ENCODE measurements at places on chromosomes 4 and X.

GRCh38 chr4:83219344-83220331, 65.0 kb downstream of the COQ2 start:
- DNase-seq, result no peak

DNA sequence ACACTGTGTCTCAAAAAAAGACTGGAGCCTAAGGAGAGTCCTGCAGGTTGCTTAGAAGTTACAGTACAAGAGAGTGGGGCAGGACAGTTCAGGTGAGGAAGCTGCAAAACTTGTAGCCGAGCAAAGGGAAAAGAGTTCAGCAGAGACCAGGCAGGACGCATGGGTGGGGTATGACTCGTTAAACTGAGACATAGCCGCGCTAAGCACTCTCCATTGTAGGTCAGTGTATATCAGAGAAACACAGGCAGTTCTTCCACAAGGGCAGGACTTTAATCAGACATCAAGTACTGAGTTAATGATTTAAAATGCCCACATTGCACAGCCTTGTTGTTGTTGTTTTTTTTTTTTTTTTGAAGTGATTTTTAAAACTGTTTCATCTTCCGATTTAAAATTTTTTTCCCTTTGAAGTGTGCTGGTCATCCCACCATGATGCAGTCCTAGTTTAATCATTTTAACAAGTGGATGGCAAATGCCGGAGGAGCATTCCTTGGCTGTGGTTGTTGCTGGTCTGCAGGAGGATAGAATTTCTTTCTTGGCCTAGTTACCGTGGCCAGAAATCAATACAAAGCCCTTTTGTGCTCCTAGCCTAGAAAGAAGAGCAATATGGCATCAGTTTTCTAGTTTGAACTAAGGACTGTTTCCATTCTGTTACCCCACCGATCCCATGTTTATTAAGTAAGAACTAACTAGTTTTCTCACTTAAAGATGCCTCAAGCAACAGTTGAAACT, 10.3 kb downstream of the LAP3 start:
- no peak for DNase-seq

GRCh38 chr4:180380733-180381132, 1862.5 kb upstream of the TENM3 start:
- DNase-seq, result no peak

DNA sequence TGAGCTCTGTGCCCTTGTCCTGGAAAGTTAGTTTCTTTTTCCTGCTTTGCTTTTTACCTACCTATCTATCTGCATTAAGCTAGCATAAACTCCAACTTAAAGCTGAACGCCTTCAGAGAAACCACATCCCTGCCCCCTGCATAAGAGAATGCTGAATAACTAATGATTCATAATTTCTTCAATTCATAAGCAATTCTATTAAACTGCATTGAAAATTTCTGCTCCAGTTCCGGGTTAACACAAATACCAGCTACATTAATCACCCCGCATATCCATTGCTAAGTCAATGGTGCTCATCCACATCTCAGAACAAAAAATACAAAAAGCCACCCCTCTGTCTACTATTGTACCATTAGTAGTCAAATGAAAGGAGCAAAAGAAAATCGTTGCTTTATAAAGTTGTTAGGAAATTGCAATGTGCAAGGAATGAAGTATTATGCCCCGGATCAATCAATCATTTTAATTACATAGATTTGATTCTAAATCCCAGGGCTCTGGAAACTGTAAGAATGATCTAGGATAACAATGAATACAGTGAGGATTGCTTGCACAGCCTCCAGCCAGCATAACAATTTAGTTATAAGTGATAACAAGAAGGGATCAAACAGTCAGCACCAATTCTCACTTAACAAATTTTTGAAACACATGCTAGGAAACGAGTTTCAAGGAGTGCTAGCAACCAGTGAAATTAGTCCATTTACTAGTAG, 106.8 kb downstream of the ELOVL6 start:
- no peak for DNase-seq

DNA sequence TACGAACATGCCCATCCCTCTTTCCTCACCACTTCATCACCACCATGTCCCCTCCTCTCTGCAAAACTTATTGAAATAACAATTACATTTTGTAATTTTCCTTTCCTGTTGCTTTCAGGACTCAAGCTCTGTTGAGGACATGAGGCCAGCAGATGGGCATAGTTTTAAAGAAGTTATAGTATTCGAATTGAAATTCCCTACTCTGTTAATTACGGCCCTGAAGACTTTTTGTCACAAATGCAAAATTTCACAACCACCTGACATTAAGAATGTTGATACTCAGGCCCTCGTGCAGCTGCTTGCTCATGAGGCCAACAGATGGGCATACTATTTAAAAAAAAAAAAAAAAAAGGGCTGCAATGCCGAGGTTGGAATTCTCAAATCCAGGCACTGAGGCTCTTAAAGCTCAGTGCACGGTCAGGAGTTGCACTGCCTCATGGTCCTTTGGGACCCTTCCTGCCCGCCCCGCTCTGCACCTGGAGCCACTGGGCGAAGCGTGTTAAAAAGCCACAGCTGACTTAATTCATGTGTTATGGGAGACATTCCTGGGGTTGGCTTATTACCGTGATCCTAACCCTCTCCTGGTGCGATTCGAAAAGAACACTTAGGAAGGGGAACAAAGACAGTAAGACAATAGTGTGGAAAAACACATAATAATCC, 34.2 kb upstream of the FAT1 start:
- DNase-seq, result no peak

DNA sequence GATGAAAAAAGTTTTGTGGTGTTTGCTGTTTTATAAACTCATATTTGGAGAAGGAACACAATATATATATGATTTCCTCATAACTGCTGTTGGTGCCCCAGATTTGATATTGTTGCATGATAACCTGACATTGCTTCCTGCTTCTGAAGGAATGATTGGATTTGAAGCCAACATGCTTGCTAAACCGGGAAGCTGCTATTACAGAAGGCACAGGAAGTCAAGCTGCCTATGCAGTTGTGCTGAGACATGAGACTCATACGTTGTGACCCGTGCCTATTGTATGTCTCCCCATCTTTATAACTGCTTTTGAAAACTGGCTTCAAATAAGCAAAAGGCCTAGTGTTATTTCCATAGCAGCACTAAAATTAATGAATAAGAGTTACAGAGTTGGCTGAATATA, 32.9 kb downstream of the GAB1 start:
- no peak for DNase-seq

GRCh38 chrX:39716401-39716800, 381.4 kb downstream of the BCOR start:
- no peak for DNase-seq

DNA sequence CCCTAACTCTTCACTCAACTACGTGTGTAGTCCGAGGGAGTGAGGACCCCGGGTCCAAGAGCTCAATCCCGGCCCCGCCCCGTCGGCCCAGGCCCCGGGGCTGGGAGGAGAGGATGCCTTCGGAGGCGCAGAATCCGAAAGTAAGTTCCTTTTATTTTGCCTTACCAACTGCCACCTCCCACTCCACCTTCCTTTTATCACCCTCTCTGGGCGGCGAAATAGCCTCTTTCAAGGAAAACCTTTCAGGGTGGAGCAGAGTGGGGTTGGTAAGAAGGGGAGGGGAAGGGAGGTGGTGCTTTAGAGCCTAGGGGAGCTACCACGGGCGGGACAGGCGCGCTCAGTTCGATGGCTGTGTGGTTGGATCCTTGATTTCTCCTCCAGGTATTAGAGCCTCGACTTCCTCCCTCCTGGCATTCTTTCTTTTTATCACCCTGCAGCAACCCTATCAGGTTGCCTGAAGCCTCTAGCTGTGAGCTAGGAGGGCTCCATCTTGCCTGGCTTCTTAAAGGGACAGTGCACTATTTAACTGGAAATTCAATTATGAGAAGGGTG, 191.2 kb downstream of the RRAGB start:
- DNase-seq, result no peak

GRCh38 chr4:27490766-27491165, 630.1 kb downstream of the STIM2 start:
- DNase-seq, result no peak

- no peak for DNase-seq
Measured at GRCh38 chrX:101040197-101040596, 11.7 kb downstream of the TRMT2B start.

GRCh38 chr4:61070269-61070668, 129.9 kb upstream of the ADGRL3 start:
- DNase-seq, result no peak

DNA sequence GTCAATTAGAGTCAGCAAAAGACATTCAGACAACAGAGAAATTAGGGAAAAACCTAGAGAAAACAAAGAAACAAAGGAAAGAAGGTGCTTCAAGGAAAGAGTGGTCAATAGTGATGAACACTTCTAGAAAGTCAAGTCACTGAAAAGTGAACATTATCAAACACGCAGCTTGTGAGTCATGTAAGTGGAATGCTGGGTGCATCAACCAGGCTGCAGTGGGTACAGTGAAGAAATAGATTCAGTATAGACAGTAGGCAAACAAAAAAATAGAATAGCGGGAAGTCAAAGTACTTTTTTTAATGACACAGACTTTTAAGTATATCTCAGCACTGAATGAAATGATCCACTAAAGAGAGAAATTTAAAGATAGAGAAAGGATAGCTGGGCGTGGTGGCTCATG, 245.8 kb downstream of the ARHGAP24 start:
- no peak for DNase-seq

- no peak for DNase-seq
Measured at GRCh38 chr4:156443488-156443887, 489.8 kb upstream of the CTSO start.

DNA sequence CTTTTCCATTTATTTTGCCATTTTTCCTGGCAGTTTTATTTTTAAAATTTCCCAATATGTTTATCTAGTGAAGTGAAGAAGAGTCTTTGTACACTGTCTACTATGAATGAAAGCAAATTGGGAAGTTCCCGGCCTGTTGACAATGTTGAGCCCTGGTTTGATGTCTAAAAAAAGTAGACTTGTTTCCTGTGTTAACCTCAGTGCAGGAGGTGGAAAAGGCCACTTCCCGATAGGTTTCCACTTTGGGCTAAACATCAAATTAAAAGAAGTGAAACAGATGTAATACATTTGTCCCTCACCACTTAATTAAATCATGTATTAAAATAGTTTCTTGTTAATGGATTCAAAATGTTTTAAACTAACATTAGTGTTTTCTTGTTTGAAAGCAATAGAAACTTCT, 30.0 kb downstream of the BBS12 start:
- DNase-seq, result no peak

DNA sequence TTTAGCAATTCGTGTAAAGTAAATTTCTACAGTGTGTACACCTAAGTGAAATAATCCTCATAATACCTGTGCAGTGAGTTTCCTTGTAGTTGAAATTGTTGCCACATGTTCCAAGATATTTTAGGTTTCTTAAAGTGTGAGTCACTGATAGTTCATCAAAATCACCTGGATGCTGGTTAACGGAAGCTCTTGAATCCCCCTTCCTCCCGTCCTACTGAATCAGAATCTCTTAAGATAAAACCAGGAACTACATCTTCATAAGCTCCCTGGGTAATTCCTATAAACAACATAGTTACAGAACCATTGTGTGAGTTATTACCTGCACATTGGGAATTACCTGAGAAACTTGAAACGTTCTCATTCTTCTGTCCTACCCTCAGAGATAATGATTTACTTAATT, 197.4 kb upstream of the HS3ST1 start:
- no peak for DNase-seq

DNA sequence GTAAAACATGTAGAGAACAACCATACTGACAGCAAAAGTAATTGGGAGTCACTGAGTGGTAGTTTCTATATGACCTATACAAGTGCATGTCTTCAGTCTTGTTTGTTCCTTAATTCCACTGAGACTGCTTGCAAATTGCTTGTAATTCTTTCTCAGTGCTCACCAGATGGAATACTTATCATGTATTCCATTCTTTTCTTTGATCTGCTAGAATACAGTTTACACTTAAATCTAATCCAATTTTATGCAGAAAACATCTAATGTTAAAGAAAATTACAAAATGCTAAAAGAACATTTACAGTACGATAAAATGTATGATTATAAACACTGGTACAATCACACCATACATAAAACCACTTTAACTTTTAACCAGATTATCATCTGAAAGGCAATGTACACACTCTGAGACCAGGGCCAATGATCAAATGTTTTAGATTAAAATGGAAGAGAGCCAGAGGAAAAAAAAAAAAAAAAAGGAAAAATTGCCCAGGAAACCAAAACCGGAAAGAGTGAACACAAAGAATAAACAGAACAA, 741.4 kb downstream of the FAT4 start:
- no peak for DNase-seq

DNA sequence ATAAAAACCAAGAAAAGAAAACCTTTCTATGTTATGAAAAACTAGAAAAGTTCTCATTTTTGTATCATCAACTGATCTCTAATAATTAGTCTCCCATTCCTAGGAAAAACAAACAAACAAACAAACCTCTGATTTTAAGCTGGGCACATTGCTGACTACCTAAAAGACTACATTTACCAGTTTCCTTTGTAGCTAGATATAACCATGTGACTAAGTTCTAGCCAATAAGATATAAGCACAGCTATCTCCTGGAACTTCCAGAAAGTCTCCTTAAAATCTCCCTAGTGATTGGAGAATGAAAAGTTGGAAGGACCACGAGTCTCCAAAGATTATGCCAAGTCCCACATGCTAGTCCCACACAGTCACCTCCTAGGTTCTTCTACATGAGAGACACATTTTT, 108.9 kb downstream of the NR3C2 start:
- DNase-seq, result no peak

GRCh38 chr4:150710770-150711375, 128.9 kb downstream of the MAB21L2 start:
- DNase-seq, result no peak

DNA sequence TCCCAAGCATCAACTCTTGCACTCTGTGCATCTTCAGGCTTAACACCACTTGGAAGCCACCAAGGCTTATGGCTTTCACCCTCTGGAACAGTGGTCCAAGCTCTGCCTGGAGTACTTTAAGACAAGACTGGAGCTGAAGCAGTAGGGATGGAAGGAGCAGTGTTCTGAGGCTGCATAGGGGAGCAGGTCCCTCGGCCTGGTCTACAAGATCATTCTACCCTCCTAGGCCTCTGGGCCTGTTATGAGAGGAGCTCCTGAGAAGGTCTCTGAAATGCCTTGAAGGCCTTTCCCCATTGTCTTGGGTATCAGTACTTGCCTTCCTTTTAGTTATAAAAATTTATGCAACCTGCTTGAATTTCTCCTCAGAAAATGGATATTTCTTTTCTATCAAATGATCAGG, 286.7 kb downstream of the CPXCR1 start:
- no peak for DNase-seq

- no peak for DNase-seq
Measured at GRCh38 chr4:76991161-76991660, 41.7 kb downstream of the SEPTIN11 start.

- no peak for DNase-seq
Measured at GRCh38 chrX:133461231-133461630, 45.9 kb upstream of the GPC4 start.

DNA sequence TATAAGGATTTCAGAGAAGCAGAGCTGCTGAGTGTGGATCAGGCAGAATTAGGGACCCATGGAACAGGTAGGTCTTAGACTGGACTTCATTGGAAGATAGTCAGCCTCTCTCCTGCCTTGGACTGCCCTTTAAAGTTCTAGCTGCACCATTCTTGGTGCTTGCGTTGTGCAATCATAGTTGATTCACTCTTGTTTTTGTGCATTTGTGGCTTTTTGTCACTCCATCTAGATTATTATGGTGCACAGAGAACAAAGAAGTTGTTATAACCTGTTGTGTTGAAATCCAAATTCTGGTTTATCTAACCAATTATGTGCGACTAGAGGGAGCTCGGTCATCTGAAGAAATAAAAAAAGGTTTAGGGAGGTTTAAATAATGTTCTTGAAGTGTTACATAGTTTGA, 59.3 kb downstream of the JADE1 start:
- no peak for DNase-seq

GRCh38 chrX:331151-331824, 12.7 kb upstream of the GTPBP6 start:
- DNase-seq, result no peak
